Fibroblast of lung (primary cell): ENCODE measurements at places on chromosomes 1 and 21. TPM values are rescaled to one million over a fixed set of nuclear protein-coding genes. Genes with fewer than 3 reads are reported as not detected.

CR1 gene
- total RNA-seq: not detected in 2 replicates

KRTAP22-2 gene
- total RNA-seq: not detected in 2 replicates

ERICH3 gene
- total RNA-seq: under 0.01 and 0.17 TPM in 2 replicates

GJA8 gene
- not detected in 2 replicates for total RNA-seq

PCBP3 gene
- total RNA-seq: 1.7 and 5.1 TPM in 2 replicates

CHIA gene
- total RNA-seq: not detected in 2 replicates

GRCh38 chr1:87252406-87252805, 76.3 kb upstream of the LMO4 start:
- DNase-seq: peak; percentile 82
- no peaks in the 10 kb centered on the region for H3K27me3 ChIP-seq
- peak overlapping the region; percentile 53 for H3K27ac ChIP-seq
- H3K4me1 ChIP-seq: no peaks in the 10 kb centered on the region
- no peaks in the 10 kb centered on the region for H3K36me3 ChIP-seq
- H3K4me3 ChIP-seq: no peak overlapping the region

- H3K27me3 ChIP-seq: no peaks in the 10 kb centered on the region
- no peaks in the 10 kb centered on the region for H3K4me1 ChIP-seq
- no peak overlapping the region for H3K4me3 ChIP-seq
- H3K27ac ChIP-seq: no peak overlapping the region
- H3K36me3 ChIP-seq: no peaks in the 10 kb centered on the region
Observed at GRCh38 chr1:218090459-218090858, 194.6 kb upstream of the RRP15 start.

DNA sequence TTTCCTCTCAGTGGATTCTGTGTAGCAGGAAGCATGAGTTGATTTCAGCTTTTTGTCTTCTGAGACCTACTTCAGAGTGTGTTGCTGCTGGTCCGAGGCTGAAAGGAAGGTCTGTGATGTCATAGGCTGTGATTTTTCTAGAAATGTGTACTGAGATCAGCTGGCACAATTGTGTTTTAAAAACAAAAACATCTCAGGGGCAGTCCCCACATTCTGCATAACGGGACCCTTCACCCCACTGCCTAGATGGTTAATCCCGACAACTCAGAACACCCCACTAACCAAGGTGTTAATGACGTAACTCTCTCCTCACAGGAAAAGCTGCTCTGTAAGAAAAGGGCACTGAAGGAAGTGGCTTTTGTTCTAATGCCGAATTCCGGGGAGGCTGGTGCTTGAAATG, 59.8 kb upstream of the PPP2R5A start:
- no peak overlapping the region for H3K27ac ChIP-seq
- DNase-seq: peak; percentile 5
- no peak overlapping the region for H3K4me3 ChIP-seq
- H3K4me1 ChIP-seq: no peaks in the 10 kb centered on the region

GRCh38 chr1:26340047-26340481, 13.9 kb downstream of the CRYBG2 start:
- DNase-seq: no peak
- H3K36me3 ChIP-seq: no peaks in the 10 kb centered on the region
- no peaks in the 10 kb centered on the region for H3K4me1 ChIP-seq
- H3K4me3 ChIP-seq: no peak overlapping the region
- peaks cover 16% of the 10 kb centered on the region for H3K27me3 ChIP-seq

- no peaks in the 10 kb centered on the region for H3K4me1 ChIP-seq
- no peak for DNase-seq
- H3K36me3 ChIP-seq: no peaks in the 10 kb centered on the region
- no peaks in the 10 kb centered on the region for H3K27me3 ChIP-seq
Observed at GRCh38 chr1:42797979-42798378, 13.2 kb downstream of the TMEM269 start.

- H3K4me1 ChIP-seq: no peaks in the 10 kb centered on the region
- no peak for DNase-seq
- no peak overlapping the region for H3K27ac ChIP-seq
Observed at GRCh38 chr1:229107304-229107815, 163.6 kb upstream of the RAB4A start.

DNA sequence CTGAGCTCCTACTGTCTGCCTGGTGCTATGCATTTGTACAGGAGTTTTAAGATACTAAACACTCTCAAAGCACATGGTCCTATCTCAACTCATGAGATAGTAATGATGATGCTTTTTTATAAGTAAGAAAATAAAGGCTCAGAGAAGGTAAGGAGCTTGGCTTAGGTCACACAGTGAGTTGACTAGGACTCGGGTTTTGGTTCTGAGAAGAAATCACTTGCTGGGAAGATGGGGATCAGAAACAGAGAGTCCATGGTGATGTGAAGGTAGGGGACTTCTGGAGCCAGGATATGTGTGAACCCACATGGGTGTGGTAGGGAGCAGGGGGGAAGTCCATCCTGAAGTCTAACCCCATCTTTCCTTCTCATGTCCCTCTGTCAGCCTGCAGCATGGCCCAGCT, 3.7 kb downstream of the BCAN start:
- H3K36me3 ChIP-seq: no peaks in the 10 kb centered on the region
- H3K27ac ChIP-seq: no peak overlapping the region
- H3K27me3 ChIP-seq: peaks cover 82% of the 10 kb centered on the region
- H3K4me1 ChIP-seq: no peaks in the 10 kb centered on the region
- DNase-seq: no peak
- H3K4me3 ChIP-seq: no peak overlapping the region

DNA sequence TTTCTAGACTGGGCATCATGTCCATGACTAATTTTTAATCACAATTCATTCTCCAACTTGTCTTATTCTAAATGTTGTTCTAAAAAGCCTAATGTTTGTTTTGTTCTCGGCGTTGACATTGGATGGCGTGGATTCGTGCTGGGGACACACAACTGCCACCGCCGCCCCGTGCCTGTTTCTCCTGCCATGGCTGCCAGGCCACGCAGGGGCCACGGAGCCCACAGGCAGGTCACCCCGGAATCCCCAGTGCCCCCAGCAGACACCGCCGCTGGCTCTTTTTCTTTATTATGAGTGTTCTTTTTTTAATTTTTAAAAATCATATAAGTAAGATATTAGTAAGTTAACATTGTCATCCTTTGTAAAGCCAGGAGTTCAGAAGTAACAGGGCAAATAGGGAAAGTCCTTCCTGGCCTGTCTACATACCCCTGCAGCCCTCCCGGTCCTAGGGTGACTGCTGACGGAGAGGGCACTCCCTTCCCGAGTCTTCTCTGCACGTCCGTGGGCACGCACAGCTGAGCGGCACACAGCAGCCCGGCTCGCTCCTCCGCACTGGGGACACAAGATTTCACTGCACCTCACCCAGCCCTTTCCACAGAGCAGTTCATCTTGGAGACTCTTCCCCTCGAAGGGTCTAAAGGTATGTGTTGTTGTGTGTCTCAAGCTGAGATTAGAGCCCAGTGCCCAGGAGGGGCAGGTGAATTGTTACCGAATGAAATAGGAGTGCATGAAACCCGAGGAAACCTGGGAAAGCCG, 32.1 kb downstream of the KRTAP10-1 start:
- no peak overlapping the region for H3K4me3 ChIP-seq
- no peak for DNase-seq
- no peaks in the 10 kb centered on the region for H3K4me1 ChIP-seq

DNA sequence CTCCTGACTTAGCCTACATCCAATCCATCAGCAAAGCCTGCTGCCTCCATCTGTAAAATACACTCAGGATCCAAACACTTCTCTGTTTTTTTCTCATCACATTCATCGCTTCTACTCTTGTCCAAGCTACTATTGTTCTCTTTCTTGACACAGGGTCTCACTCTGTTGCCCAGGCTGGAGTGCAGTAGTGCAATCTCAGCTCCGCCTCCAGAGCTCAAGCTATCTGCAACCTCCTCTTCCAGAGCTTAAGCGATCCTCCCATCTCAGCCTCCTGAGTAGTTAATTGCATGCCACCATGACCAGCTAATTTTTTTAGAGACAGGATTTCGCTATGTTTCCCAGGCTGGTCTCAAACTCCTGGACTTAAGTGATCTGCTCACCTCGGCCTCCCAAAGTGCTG, 44.3 kb upstream of the H6PD start:
- H3K36me3 ChIP-seq: no peaks in the 10 kb centered on the region
- no peaks in the 10 kb centered on the region for H3K27me3 ChIP-seq
- no peak overlapping the region for H3K27ac ChIP-seq
- H3K4me3 ChIP-seq: no peak overlapping the region
- DNase-seq: no peak

DNA sequence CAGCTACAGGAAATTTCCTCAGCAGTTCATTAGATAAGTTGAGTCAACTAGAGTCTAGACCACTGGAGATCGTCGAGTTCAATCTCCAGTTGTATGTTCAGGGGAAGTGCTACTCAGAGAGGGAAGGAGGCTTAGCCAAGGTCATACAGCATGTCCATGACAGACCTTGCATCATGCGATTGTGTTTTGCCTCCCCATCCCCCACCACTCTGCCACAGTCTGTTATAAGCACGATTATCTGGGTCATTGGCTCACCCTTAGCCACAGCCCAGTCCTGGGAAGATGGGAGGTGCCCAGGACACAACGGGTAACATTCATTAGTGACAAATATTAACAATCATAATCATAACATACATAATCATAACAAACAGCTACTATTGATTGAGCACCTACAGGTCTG, 18.9 kb upstream of the GRIK3 start:
- no peaks in the 10 kb centered on the region for H3K27me3 ChIP-seq
- no peak overlapping the region for H3K4me3 ChIP-seq
- no peaks in the 10 kb centered on the region for H3K4me1 ChIP-seq
- no peak for DNase-seq
- no peaks in the 10 kb centered on the region for H3K36me3 ChIP-seq

- no peak overlapping the region for H3K4me3 ChIP-seq
- DNase-seq: peak; percentile 85
- H3K27me3 ChIP-seq: no peaks in the 10 kb centered on the region
- H3K27ac ChIP-seq: no peak overlapping the region
- no peaks in the 10 kb centered on the region for H3K4me1 ChIP-seq
Observed at GRCh38 chr1:107405236-107405635, 264.4 kb downstream of the NTNG1 start.

DNA sequence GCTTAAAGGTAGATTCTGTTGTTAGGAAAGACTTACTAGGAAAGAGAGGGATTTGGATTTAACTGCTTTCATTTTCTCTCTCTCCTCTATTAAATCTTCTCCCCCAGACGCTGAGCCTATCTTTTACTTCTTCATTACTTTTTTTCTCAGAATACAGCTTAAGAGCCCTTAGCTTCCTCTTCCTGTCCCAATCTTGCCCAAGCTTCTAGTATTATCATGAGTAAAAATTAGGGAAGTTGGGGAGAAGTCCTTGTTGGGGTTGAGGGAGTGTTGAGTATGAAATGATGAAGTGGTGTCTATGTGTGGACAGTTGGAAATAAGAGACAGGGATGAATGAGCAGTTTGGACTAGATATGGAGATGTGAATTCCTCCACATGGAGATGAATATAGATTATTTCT, 35.0 kb downstream of the ACP6 start:
- H3K4me1 ChIP-seq: no peaks in the 10 kb centered on the region
- no peak for DNase-seq
- H3K36me3 ChIP-seq: no peaks in the 10 kb centered on the region
- no peak overlapping the region for H3K27ac ChIP-seq

- H3K27me3 ChIP-seq: no peaks in the 10 kb centered on the region
- H3K4me3 ChIP-seq: no peak overlapping the region
- peak; percentile 39 for DNase-seq
- H3K36me3 ChIP-seq: no peaks in the 10 kb centered on the region
- peaks cover 4% of the 10 kb centered on the region for H3K4me1 ChIP-seq
Observed at GRCh38 chr1:77416692-77417450, 135.1 kb downstream of the AK5 start.

DNA sequence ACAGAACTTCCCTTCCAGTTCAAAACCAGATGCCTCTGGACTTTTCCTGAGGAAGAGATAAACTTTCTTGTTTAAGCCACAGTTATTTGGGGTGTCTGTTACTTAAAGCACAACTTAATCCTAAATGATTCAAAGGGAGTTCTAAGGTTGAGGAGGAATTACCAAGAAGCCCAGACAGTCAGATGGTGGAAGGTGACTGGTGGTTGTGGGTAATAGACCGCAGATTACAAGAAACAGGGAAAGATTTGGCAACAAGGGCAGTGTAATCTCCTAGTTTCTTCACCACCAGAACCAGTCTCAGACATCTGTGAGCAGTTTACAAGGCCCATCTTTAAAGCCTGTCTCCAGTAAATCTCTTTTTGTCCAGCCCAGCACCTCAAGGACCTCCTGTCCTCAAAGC, 130.1 kb upstream of the CTTNBP2NL start:
- DNase-seq: no peak
- no peak overlapping the region for H3K4me3 ChIP-seq
- H3K36me3 ChIP-seq: no peaks in the 10 kb centered on the region
- no peaks in the 10 kb centered on the region for H3K4me1 ChIP-seq
- H3K27me3 ChIP-seq: no peaks in the 10 kb centered on the region

DNA sequence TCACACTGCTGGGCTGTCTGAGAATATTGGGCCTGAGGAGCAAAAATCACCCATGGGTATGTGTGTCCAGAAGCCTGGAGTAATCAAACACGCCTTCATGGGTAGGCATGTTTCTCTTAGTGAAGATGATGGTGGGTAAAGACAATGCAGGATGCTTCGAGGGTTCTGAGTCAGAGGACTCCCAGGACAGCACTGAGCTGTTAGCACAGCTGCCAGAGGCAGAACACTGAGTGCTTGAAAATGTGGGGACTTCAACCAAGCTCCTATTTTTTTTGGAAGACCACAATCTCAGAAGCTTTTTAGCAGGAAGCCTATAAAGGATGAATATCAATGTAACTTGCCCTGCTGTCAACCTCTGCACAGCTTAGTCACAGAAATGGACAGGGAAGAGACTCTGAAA, 7.9 kb upstream of the NT5C1A start:
- H3K4me1 ChIP-seq: no peaks in the 10 kb centered on the region
- no peaks in the 10 kb centered on the region for H3K36me3 ChIP-seq
- peaks cover 31% of the 10 kb centered on the region for H3K27me3 ChIP-seq
- no peak for DNase-seq
- no peak overlapping the region for H3K4me3 ChIP-seq

- no peak overlapping the region for H3K27ac ChIP-seq
- H3K4me1 ChIP-seq: peaks cover 3% of the 10 kb centered on the region
Observed at GRCh38 chr1:85124091-85124490, 75.8 kb upstream of the MCOLN3 start.

DNA sequence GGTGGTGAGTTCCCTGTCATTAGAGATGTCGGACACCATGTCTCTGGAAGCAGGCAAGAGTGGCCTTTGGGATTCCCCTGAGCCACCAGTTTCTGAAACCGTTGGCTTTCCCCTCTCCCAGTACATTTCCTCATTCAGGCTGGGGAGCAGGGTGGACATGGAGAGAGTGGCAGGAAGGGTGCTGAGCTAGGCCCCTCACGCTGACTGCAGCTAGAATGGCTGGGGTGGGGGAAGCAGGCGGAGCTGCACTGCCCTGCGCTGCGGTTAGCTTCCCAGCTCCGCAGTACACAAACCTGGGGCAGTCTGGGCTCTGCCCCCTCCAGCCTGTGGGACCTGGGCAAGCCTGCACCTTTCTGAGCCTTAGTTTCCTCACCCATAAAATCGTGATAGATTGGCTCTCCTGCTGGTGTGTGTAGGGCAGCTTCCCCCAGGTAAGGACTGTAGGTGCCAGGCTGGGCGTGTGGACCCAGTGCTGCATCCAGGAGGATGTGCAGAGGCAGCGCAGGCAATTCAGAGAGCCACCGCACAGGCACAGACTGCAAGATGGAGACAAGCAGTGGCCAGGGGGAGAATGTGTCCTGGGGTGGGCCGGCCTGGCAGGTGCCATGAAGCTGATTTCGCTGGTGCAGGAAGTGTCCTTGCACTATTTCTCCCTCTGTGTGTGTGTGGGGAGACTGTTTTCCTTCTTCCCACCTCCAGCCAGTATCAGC, 3.0 kb downstream of the PLA2G2F start:
- H3K4me3 ChIP-seq: no peak overlapping the region
- no peak for DNase-seq
- no peaks in the 10 kb centered on the region for H3K36me3 ChIP-seq
- no peaks in the 10 kb centered on the region for H3K4me1 ChIP-seq
- no peak overlapping the region for H3K27ac ChIP-seq
